Endodermal cell (in vitro differentiated cells): ENCODE measurements at places on chromosomes 13 and 19. TPM values are rescaled to one million over a fixed set of nuclear protein-coding genes. Genes with fewer than 3 reads are reported as not detected.

The CACNG6 gene
- total RNA-seq: 0.47 and 0.92 TPM in 2 replicates

GRCh38 chr13:112066624-112067004, 335 bp upstream of the SOX1 start:
- peak; percentile 90 for DNase-seq
- no peak overlapping the region for H3K4me3 ChIP-seq
- H3K4me1 ChIP-seq: no peaks in the 10 kb centered on the region
- no peaks in the 10 kb centered on the region for H3K36me3 ChIP-seq
- peaks cover 93% of the 10 kb centered on the region for H3K27me3 ChIP-seq

DNA sequence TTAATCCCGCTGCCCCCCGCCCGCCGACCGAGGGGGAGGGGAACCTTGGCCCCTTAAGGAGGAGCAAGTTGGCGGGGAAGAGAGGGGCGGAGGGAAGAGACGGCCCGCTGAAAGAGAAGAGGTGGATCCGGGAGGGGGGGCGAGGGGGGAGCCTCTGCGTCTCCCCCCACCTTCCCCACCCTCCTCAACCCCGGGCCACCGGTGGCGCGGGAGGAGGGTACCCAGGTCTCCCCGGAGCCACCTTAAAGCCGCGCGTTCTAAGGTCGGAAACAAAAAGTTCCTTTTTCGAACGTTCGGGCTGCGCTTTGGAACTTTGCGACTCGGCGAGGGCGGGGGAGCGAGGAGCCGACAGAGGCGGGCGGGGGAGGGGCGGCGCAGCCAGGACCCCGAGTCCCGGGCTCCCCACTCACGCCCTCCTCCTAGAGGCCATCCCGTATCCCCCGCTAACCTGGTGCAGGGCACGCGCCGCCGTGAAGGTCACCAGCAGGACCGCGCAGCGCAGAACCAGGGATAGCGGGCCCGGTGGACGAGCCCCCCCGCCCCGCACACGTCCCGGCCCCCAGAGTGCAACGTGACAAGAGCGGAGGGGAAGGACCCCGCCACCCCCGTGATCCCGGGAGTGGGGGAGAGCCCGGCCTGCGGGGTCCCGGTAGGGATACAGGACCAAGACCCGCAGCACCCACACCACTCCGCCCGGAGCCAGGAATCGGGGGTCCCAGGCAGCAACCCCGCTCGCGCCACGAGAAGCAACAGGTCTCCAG, 659 bp downstream of the ERF start:
- DNase-seq: peak; percentile 86
- peak overlapping the region; percentile 88 for H3K27ac ChIP-seq
- peak overlapping the region; percentile 85 for H3K4me3 ChIP-seq
- H3K36me3 ChIP-seq: peaks cover 10% of the 10 kb centered on the region
- H3K4me1 ChIP-seq: no peaks in the 10 kb centered on the region

The SYNE4 gene
- 17.1 and 17.9 TPM in 2 replicates for total RNA-seq

The TEX101 gene
- total RNA-seq: 0.59 and 1.1 TPM in 2 replicates

DNA sequence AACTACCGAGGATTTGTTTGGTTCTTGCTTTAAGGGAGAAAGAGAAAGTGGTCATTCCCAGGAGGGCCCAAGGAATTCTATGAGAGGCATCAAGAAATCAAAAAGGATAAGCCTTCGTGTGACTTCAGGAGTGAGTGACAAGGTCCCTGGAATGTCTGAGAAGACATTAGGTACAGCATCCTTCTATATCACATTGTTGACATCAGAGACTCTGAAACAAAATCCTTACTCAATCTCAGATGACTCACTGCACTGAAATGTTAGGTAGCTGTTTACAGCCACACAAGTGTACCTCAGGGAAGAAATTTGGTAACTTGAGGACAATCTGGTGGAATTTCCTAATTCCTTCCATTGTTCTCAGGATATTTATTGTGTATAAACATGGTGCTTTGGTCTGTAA, 7.9 kb upstream of the LGALS14 start:
- H3K36me3 ChIP-seq: no peaks in the 10 kb centered on the region
- no peak overlapping the region for H3K4me3 ChIP-seq
- H3K27me3 ChIP-seq: peaks cover 13% of the 10 kb centered on the region
- no peak for DNase-seq
- no peak overlapping the region for H3K27ac ChIP-seq
- H3K4me1 ChIP-seq: no peaks in the 10 kb centered on the region

DNA sequence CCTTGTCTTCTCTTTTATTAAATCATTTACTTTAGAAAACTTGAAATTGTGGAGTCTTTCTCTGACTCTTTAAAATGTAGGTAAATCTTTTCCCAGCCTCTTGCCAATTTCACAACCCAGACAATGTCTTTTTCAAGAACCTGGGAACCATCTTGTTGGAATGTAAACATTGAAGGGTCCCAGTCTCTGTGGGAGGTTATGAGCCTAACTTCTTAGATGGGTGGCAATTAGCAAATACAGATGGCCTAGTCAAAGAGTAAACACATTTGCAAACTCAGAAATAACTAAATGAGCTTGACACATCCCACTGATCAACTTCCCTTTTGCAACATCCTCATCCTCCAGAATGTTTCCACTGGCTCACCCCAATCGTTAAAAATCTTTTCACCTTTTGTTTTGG, 721.0 kb downstream of the PCDH9 start:
- DNase-seq: no peak
- no peak overlapping the region for H3K27ac ChIP-seq
- peaks cover 4% of the 10 kb centered on the region for H3K4me1 ChIP-seq

The C19orf67 gene
- 0.47 and 1.1 TPM in 2 replicates for total RNA-seq

DNA sequence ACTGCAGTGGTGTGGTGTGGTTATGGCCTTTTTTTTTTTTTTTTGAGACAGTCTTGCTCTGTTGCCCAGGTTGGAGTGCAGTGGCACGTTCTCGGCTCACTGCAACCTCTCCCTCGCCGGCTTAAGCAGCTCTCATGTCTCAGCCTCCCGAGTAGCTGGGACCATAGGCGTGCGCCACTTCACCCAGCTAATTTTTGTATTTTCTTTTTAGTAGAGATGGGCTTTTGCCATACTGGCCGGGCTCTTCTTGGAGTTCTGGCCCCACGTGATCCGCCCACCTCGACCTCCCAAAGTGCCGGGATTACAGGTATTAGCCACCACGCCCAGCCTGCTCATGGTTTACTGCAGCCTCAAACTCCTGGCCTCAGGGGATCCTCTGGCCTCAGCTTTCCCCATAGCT, 7.0 kb downstream of the PDCD2L start:
- no peak overlapping the region for H3K4me3 ChIP-seq
- H3K4me1 ChIP-seq: no peaks in the 10 kb centered on the region
- H3K27ac ChIP-seq: no peak overlapping the region
- no peak for DNase-seq
- no peaks in the 10 kb centered on the region for H3K27me3 ChIP-seq
- H3K36me3 ChIP-seq: peaks cover 40% of the 10 kb centered on the region

The NLRP4 gene
- total RNA-seq: not detected in 2 replicates

- H3K27ac ChIP-seq: no peak overlapping the region
- peak overlapping the region; percentile 79 for H3K4me3 ChIP-seq
- no peaks in the 10 kb centered on the region for H3K4me1 ChIP-seq
These were observed 615 bp upstream of the ZNF135 start for GRCh38 chr19:58058467-58058866.

The RAP2A gene
- total RNA-seq: 76.7 to 180 TPM (median 77.5 TPM) in 3 replicates

GRCh38 chr19:55153652-55154264, 3.8 kb downstream of the TNNI3 start:
- H3K36me3 ChIP-seq: no peaks in the 10 kb centered on the region
- no peaks in the 10 kb centered on the region for H3K27me3 ChIP-seq
- DNase-seq: no peak
- no peak overlapping the region for H3K4me3 ChIP-seq

- H3K4me3 ChIP-seq: no peak overlapping the region
- H3K27ac ChIP-seq: no peak overlapping the region
- peaks cover 63% of the 10 kb centered on the region for H3K27me3 ChIP-seq
- H3K36me3 ChIP-seq: no peaks in the 10 kb centered on the region
- no peak for DNase-seq
These were observed 4.3 kb upstream of the VSTM2B start for GRCh38 chr19:29521291-29522075.

GRCh38 chr19:47762615-47763308, 15.7 kb upstream of the SELENOW start:
- H3K4me3 ChIP-seq: no peak overlapping the region
- no peaks in the 10 kb centered on the region for H3K4me1 ChIP-seq
- peaks cover 12% of the 10 kb centered on the region for H3K36me3 ChIP-seq
- DNase-seq: peak; percentile 51

DNA sequence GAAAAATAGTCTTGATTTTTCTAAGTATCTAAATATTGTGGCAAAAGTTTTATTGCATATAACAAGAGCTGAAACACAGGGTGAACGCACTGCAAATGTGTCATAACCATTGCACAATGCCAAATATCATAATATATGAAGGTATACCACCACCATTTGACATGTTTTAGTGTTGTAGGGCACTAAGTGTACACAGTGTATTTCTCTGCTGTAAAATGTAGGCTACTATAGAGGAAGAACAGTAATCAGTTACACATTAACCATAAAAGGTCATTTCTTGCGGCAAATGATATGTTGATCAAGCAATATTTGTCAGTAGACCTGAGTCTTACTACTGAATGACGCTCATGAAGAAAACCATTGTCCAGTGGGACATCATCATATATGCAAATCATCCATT, 18.3 kb upstream of the KLF5 start:
- H3K4me3 ChIP-seq: no peak overlapping the region
- no peak for DNase-seq
- H3K27me3 ChIP-seq: no peaks in the 10 kb centered on the region
- H3K4me1 ChIP-seq: peaks cover 26% of the 10 kb centered on the region
- no peak overlapping the region for H3K27ac ChIP-seq
- H3K36me3 ChIP-seq: no peaks in the 10 kb centered on the region

DNA sequence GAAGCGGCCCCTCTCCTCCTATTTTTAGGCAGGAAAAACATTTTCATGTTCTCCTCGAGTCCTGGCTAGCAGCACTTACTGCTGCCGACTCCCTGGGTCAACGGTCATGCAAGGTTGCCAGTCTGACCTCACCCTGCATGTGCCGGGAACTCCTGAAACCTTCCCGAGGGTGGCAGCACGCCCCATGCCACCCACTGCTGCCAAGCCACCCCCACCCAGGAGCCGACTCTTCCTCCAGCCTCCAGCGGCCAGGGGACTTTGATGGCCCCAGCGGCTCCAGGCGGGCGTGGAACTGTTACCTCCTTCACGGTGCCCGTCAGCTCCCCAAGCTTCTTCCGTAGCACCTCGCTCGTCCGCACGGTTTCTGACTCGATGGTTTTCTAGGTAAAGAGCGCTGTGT, 8.7 kb downstream of the TIMM44 start:
- H3K27me3 ChIP-seq: no peaks in the 10 kb centered on the region
- peaks cover 70% of the 10 kb centered on the region for H3K36me3 ChIP-seq
- no peak overlapping the region for H3K4me3 ChIP-seq
- DNase-seq: no peak
- no peak overlapping the region for H3K27ac ChIP-seq
- H3K4me1 ChIP-seq: no peaks in the 10 kb centered on the region

- DNase-seq: no peak
- peaks cover 8% of the 10 kb centered on the region for H3K4me1 ChIP-seq
- H3K36me3 ChIP-seq: no peaks in the 10 kb centered on the region
- no peak overlapping the region for H3K27ac ChIP-seq
- no peaks in the 10 kb centered on the region for H3K27me3 ChIP-seq
- H3K4me3 ChIP-seq: peak overlapping the region; percentile 33
These were observed 19.6 kb upstream of the CCNA1 start for GRCh38 chr13:36412736-36413135.

DNA sequence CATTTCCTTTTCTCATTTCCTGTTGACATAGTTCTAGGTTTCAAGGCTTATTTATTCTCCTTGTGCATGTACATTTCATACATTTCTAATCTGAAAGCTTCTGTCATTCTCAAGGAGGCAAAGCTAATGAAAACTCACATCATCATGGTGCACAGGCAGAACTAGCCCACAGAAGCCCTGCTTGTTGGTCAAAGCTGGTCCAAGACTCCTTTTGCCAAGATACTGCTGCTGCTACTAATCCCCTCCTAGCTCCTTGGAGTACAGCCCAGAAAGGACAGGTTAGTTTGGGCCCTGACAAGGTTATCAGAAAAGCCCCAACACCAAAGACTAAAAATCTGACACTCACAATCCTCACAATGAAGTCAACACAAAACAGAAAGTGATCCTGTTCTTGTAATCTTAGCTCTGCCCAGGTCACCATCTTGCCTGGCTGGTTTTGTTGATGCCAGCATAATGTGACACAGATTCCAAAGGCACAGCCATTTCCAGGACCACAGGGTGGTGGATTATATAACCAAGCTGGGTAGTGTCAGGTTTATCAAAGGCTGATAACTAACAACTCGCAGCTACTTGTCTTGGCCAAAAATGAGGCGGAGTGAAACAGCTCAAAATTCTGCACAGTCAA, 417.4 kb downstream of the NDFIP2 start:
- H3K27ac ChIP-seq: no peak overlapping the region
- no peaks in the 10 kb centered on the region for H3K4me1 ChIP-seq
- DNase-seq: no peak
- H3K27me3 ChIP-seq: no peaks in the 10 kb centered on the region
- H3K4me3 ChIP-seq: no peak overlapping the region
- H3K36me3 ChIP-seq: no peaks in the 10 kb centered on the region

DNA sequence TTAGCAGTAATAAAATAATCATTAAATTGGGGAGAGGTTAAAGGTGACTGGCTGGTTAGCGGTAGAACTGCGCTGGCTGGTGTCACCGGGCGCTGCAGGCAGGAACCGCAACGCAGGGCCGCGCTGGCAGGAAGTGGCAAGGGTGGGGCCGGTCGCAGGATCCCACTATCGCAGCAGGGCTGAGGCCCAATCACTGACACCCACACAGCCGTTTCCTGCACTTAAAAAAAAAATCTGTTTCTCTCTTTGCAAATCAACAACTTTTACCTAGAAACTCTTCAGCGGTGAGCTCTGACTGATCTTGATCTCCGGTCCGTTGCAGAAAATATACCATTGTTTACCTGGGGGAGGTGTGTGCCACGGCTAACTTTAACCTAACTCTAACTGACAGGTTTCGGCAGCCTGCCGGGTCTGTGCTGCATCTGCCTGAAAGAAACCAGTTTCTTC, 46.9 kb downstream of the KLF2 start:
- no peak overlapping the region for H3K27ac ChIP-seq
- no peak overlapping the region for H3K4me3 ChIP-seq
- H3K27me3 ChIP-seq: no peaks in the 10 kb centered on the region
- no peaks in the 10 kb centered on the region for H3K4me1 ChIP-seq
- peaks cover 22% of the 10 kb centered on the region for H3K36me3 ChIP-seq
- DNase-seq: no peak

DNA sequence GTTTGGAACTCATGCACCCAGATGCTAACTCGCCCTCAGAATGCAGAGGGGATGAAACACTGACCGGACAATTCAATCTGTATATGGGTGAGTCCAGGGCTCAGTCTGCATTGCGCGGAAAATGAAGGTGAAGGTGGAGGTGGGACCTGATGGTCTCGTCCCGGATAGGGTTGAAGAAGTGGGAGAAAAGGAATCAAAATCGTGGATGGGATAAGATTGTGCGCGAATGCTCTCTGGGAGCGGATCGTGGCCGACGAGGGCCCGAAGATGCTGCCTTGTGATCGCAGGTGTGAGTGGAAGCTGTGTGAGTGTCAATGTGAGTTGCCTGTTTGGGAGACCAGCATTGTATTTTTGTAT, 594 bp upstream of the ZNF850 start:
- no peak overlapping the region for H3K27ac ChIP-seq
- DNase-seq: no peak
- H3K4me1 ChIP-seq: no peaks in the 10 kb centered on the region
- no peaks in the 10 kb centered on the region for H3K27me3 ChIP-seq
- peak overlapping the region; percentile 99 for H3K4me3 ChIP-seq

The TNNT1 gene
- 64.8 to 82.4 TPM (median 66.7 TPM) in 3 replicates for total RNA-seq

The EFNB2 gene
- total RNA-seq: 0.84 to 0.92 TPM (median 0.86 TPM) in 3 replicates
